Activated gamma-delta T cell (primary cell): ENCODE measurements at places on chromosomes 1 and 21.

DNA sequence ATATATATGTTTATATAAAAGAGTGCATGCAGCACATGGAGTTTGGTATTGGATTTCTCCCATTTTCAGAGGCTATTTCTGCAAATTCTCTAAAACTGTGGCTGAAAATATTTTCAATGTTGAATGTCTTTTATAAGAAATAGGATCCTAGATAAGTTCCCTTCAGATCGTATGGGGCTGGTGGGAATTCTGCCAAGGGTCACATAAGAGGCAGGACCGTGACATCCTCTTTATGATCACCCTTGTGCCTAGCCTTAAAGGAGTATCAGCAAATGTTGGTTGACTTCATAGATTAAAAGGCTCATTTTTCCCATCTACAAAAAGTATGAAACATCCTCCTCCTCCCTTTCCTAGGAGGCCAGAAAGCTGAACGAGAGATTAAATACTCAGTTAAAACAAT, 1.3 kb upstream of the IFNAR2 start:
- DNase-seq: no peak

DNA sequence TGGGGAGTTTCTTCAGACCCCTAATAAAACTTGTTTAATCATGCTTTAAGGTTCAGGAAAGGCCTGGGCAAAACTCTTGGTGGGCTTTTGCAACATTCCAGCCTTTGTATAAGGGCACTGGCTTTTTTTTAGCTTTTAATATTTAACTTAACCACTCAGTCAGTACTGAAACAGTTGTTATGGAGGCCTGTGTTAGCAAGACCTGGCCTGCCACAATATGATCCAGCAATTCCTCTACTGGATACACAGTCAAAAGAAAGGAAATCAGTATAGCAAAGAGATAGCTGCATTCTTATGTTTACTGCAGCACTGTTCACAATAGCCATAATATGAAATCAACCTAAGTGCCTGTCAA, 75.1 kb upstream of the COG2 start:
- no peak for DNase-seq

DNA sequence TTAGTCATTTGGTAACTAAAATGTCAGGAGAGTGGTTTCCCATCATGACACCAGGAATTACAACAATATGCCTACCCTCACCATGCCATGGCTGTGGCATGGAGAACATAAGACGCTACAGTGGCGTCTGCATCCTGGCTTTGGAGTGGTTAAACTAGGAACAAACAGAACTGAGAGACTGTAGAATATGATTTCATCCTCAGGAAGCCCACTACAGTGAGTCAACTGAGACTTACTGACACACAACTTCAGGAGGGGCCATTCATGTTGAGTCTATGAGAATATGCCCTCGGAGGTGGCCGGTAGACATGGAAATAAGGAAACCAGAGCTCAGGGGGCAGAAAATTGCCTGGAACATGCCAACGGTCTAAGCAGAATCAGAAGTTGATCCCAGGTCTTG, 5.9 kb upstream of the BACE2 start:
- no peak for DNase-seq

- DNase-seq: no peak
Observed at GRCh38 chr1:82788660-82789059, 987.9 kb downstream of the ADGRL2 start.

GRCh38 chr1:39462074-39462473, 29.4 kb upstream of the BMP8A start:
- no peak for DNase-seq

GRCh38 chr21:16460936-16461335, 731.2 kb downstream of the USP25 start:
- DNase-seq: no peak

DNA sequence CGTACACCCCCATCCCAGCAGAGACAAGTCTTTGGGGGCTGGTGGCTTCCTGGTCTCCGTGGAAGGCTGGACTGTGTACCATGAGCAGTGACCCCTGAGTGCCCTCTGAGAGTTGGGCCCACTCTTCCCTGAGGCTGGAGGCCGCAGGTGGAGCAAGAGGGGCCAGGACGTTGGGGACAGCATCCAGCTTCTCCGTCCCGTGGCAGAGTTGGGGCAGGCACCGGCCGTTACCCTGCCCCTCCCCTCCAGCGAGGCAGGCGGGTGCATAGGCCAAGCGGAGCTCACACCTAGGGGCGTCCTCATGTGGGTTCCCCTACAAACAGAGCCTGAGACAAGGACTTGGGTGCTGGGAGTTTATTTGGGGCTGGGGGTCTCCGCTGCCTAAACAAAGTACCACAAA, 14.0 kb downstream of the GABRD start:
- DNase-seq: no peak

DNA sequence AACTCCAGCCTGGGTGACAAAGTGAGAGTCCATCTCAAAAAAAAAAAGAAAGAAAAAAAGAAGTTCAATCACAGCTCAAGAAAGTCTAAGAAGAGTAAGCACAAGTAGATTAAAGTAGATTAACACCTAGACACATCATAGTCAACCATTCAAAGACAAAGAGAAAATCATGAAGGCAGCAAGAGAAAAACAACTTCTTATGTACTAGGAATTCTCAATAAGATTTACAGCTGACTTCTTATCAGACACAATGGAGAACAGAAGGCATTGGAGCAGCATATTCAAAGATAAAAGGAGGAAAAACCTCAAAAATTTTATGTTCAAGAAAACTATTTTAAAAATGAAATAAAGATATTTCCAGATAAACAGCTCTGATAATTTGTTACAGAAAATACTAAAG, 147.3 kb downstream of the LBR start:
- no peak for DNase-seq

GRCh38 chr1:200454425-200454824, 44.6 kb upstream of the ZNF281 start:
- DNase-seq: no peak

DNA sequence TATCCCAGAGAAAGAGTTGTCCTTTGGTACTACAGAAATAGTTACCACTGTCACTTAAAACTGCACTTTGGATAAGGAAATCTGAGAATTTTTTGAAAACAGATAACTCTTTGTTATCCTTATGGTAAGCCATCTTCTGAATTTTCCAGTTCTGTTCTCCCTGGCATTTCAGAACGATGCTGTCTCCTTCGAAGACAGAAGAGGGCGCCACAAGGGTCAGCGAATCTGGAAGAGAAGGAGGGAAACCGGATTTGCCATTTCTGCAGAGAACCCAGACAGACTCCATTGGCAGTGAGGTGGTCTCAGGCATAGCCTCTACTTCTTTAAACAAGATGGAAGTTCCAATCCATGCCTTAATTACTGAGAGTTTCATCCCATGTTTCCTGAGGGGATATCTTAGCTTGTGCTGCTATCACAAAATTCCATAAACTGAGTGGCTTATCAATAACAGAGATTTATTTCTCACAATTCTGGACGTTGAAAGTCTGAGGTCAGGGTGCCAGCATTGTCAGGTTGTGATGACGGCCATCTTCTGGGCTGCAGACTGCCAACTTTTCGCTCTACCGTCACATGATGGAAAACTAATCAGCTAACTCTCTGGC, 6.4 kb downstream of the FCRL2 start:
- DNase-seq: no peak

- no peak for DNase-seq
Observed at GRCh38 chr1:83527987-83528386, 470.9 kb downstream of the TTLL7 start.

DNA sequence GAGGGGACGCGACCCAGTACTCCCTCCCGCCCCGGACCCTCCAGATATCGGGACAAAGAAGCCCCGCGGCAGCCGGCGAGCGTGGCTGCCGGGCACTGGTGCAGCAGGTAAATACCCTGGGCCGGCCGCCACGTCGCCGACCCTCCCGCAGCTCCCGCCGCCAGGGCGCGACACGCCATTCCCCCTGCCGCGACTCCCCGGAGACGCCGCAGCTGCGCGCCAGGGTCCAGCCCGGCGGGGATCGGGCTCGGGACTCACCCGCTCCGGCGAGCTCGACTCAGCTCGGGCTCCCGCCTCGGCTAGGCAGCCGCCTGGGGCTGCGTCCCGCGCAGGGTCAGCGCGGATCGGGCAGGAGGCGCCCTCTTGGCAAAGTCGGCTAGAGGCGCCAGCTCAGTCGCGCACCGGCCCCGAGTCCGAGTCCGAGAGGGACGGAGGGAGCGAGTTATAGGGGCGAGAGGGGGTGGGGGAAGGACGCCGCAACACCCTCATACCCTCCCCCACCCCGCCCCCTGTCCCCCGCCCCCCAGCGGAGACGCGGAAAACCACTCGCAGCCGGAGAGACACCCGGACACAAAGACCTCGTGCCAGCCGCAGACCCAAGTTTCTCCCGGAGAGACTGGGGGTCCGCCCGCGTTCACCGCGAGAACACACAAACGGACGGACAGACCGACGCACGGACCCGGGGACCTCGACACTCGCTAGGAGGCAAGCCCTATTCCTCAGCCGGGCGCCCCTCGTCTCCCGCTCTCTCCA, 985 bp downstream of the SYT6 start:
- no peak for DNase-seq

DNA sequence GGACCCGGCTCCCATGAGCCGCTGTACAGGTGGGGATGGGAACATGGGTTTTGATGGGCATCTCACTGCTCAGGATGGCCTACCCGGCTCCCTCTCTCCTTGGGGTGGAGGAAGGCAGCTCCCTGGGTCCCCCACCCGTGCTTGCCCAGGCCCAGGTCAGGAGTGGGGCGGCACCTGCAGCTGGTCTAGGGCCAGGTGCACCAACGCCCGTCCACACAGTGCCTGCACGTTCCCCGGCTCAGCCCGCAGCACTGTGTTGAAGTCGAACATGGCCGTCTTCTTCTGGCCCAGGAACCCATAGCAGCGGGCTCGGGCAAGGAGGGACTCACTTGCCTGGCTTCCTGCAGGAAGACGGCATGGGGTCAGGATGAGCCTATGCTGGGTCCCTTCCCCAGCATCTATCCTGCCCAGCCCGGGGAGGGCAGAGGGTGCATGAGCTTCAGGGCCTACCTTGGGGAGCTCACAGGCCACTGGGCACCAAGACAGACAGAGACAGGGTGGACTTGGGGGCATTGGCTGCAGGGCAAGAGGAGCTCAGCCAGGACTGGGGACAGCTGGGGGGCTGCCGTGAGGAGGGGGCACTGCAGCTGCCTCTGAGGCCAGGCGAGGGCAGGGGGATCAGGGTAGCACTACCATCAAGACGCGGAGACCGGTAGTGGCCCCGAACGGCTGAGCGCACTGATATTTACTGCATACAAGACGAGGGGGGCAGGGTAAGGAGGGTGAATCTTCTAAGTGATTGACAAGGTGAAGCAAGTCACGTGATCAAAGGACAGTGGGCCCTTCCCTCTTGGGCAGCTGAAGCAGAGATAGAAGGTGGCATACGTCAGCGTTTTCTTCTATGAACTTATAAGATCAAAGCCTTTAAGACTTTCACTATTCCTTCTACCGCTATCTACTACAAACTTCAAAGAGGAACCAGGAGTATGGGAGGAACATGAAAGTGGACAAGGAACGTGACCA, 17.8 kb downstream of the TTC34 start:
- DNase-seq: no peak

DNA sequence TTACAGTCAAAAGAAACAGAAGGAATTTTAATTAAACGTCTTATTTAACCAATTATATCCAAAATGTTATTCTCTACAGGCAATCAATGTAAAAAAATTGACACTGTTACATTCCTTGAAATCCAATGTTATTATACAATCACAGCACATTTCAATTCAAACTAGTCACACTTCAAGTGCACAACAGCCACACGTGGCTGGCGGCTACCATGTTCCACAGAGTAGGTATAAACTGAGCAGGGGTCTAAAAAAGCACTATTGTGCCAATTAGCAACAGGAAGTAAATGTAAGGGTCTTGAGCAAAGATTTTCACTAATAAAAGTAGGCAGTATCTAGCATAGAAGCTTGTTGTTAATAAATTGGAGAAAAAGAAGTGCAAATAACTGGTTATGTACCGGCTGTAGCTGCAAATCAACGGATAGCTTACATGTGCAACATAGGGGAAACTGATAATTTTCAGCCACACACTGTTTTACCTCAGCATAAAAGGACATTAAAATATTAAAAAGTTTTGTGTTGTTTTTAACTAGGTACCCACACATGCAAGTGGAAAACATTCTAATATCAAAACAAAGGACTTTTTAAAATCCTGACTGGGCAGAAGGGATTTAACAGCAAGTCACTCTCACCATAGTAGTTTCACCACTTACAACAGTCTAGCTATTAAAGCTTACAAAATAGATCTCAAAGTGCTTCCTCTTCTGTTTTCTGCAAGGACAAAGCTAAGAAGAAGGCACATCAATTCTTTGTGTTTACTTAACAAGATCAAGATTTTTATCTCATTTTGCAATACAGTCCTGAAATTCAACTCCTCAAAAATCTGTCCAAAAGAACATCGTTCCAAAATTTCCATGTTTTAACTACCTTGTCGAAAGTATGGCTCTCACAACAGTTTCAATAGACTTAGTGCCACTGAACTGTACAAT, 2.5 kb downstream of the CSDE1 start:
- no peak for DNase-seq

GRCh38 chr21:42852925-42853570, 26.3 kb downstream of the WDR4 start:
- no peak for DNase-seq

- no peak for DNase-seq
Observed at GRCh38 chr1:93033785-93034184, 45.3 kb upstream of the MTF2 start.

DNA sequence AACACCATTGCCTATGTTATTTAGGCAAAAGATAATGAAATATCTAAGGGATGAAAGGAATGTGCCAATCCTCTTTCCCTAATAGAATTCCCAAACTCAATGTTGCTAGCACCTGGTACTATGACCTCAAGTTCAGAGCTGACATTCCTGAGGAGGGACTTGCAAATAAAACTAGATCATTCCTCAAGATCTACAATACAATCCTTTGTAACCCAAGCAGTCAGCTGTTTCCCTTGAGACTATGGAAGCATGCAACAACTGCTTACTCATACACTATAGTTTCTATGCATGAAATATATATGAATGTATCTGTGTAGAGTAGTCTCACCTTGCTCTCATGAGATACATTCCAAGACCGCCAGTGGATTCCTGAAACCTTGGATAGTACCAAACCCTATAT, 65.0 kb downstream of the ABL2 start:
- no peak for DNase-seq

DNA sequence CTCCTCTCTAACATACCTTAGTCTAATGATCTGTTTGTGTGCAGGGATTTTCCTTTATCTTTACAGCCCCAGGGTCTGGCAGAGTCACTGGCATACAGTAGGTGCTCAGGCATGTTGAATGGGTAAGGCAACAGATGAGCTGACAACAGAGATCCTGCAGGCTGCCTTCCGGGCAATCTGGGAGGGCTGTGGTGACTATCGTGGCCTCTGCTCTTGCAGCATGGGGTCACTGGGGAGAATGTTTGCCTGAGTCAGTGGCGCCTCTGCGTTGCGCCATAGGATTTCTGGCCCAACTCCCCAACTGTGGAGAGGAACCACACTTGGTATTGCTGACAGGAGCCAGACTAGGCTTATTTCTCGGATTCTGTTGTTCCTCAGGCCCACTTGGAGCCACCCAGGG, 93.8 kb downstream of the LAMC2 start:
- DNase-seq: no peak

DNA sequence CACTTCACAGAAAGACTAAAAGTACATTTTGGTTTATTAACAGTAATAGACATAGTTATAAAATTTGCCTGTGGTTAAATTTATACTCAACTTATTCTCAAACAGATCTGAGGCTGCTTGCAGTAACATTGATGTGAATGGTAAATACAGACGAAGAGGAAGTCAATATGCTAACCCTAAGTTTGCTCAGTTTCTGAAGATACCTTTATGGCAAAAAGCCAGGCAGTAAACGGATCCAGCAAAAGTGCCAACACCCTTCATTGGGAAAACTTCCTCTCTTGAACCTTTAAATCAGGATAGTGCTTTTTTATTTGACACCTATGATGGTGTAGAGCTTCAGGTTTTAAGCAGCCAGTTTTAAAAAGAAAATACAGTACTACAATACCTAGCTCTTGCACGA, 16.6 kb upstream of the CCDC181 start:
- DNase-seq: no peak
